H9 (cell line): ENCODE measurements at places on chromosomes 12 and 14.

DNA sequence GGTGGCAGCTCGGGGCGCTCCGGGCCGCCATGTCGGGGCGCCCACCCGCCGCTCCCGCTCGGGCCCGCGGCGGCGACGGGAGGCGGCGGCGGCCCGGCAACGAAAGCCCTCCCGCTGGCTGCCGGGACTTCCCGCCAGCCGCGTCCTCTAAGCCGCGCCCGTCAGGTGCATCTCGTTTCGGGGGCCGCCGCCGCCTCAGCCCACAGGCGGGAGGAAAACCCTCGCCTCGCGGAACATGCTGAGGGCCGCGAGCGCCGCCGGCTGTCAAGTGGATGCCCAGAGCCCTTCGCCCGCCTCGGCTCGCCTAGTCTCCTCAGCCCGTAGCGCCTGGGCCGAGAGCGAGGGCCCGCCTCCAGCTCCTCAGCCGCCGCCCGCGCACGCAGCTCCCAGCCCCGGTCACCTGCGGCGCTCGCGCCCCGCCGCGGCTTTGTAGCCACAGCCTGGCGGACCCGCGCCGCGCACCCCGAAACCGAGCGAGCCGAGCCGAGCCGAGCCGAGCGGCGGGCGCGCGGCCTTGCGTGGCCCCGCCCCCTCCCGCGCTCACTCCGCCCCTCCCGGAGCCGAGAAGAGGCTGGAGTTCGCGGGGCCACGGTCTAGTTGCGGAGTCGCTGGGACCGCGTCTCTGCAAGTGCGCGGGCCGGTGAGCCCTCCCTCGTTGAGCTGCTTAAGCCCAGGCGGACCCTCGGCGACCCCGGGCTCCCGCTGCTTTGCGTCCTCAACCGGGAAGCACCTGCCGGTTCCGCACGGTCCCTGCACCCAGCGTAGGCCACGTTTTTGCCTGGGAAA lies at the start of gene EML5:
EML5 (minus strand) TSS at position 481 of the 786 bp plus-strand sequence; CDS start at position 31, 450 bp downstream.
- DNase-seq: peak; percentile 77

GRCh38 chr12:130961921-130962451 lies 8.3 kb downstream of the ADGRD1 start:
- no peak for DNase-seq

- no peak for DNase-seq
Observed at GRCh38 chr12:52360663-52361271, 6.5 kb downstream of the KRT85 start.

DNA sequence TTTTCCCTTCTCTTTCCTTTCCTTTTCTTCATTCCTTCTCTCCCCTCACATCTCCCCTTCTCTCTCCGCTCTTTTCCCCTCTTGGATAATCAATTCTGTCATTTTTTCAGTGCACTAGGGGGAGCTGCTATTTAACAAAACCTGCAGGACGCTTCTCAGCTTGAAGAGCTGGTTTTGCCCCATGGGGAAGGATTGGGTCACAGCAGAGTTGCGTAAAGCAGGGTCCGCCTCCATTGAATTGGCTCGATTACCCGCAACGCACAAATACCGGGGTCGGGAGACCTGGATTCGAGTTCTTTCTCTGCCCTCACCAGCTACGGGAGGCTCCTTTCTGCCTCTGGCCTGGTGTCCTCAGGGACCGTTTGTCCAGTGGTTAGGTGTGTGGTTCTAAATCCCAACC lies 42.1 kb upstream of the CHGA start:
- DNase-seq: peak; percentile 69

DNA sequence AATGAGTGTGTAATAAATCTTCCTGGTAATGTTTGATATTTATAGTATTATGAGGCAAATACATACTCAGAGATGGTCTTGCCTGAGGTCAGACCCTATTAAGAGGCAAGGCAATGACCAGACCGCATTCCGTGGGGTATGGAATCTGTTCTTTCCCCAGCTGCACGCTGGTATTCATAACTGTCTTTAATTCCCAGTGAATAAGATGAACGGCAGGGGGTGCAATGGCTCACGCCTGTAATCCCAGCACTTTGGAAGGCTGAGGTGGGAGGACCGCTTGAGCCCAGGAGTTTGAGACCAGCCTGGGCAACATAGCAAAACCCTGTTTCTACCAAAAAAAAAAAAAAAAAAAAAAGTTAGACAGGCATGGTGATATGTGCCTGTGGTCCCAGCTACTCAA lies 44.6 kb downstream of the ERO1A start:
- no peak for DNase-seq

DNA sequence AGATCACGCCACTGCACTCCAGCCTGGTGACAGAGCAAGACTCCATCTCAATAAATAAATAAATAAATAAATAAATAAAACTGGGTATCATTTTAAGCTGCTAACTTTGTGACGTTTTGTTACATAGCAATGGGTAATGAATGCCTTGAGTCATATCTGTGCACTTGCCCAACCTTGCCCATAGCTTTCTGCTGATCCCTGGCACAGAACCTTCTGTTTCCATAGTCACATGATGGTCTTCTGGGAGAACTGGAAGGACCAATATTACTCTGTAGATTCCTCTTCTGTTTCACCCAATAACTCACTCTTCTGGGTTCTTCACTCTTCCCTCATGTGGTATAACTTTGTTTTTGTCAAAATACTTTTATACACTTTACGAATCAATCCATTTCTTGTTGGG lies 140.8 kb downstream of the SCARB1 start:
- DNase-seq: no peak

GRCh38 chr12:118098401-118098800 lies 5.4 kb downstream of the VSIG10 start:
- no peak for DNase-seq

DNA sequence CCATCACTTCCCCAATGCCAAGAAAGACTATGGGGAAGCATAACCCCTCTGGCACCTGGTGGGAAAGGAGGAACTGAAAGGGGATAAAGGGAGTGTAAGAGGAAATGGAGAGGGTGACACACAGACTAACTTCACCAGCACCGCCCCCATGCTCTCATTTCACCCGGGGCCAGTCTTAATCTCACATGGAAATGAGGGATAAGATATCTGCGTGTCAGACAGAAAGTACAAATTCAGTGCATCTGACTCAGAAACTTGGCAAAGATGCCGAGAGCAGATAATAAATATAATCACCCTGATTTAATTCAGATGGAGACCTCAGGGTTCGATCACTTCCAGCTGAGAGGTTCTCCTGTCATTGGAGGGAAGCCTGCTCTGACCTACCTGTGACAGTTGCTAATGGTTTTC lies 191.6 kb downstream of the DUSP6 start:
- no peak for DNase-seq

DNA sequence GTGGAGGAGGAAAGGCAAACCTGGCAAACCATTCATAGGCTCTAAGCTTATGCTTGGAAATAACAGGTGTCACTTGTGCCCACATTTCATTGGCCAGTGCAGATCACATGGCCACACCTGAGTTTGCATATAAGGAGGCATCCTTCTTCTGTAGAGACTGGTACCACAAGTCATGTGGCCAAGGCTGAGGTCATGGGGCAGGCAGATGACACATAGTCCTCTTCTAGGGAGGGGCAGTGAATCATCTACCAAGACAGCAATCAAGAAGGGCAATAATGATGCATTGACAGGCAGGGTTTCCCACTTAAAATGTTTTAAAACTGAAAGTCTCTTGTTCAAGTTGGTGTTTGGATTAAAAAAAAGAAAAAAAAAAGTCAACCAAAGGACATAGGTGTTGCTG lies 77.3 kb downstream of the DAAM1 start:
- no peak for DNase-seq

- no peak for DNase-seq
Observed at GRCh38 chr14:21011136-21011535, 12.0 kb downstream of the SLC39A2 start.

DNA sequence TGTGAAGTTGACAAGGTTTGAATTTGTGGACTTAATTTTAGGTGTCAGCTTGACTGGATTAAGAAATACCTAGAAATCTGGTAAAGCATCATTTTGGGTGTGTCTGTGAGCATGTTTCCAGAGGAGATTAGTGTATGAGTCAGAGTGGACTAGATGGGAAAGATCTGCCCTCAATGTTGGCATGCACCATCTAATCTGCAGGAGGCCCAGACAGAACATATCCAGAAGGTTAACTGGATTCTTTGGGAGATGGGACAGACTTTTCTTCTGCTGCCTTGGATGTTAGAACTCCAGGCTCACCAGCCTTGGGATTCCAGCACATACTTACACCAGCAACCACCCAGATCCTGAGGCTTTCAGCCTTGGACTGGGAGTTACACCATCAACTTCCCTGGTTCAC lies 14.1 kb downstream of the SGPP1 start:
- DNase-seq: no peak

- no peak for DNase-seq
Observed at GRCh38 chr14:70955543-70956480, 48.6 kb downstream of the PCNX1 start.
